ENCODE measurements at places on chromosomes 13 and 19. TPM values are rescaled to one million over a fixed set of nuclear protein-coding genes. Genes with fewer than 3 reads are reported as not detected.

DNA sequence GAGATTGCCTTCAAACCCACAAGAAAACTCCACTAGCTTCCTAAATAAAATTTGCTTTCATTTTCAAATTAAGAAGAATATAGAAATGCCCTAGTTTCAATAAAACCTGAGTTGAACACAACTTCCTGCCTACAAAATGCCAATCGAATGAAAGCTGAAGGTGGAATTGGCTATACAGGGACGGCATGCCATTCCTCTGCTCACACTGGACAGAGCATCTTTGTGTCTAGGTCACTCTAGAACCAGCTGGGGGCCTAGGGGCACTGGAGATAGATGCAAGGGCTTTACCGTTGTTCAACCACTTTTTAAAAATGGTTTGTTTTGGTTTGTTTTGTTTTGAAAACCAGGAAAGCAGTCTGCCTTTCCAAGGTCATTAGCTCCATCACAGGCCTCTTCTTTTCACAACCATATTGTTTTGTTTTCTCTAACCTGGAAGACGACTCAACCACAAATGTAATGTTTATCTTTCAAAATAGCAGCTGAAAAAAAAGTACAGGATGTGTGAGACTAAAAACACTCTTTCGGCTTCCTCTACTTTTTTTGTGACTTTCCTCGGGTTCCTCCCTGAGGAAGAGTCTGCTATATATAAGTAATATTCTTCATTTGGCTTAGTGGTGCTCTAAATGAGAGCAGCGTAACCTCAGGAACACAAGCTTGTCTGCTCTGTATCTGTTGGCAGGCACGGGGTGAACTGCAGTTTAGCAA is 11.9 kb upstream of the ITM2B start:
- no peak for DNase-seq

DNA sequence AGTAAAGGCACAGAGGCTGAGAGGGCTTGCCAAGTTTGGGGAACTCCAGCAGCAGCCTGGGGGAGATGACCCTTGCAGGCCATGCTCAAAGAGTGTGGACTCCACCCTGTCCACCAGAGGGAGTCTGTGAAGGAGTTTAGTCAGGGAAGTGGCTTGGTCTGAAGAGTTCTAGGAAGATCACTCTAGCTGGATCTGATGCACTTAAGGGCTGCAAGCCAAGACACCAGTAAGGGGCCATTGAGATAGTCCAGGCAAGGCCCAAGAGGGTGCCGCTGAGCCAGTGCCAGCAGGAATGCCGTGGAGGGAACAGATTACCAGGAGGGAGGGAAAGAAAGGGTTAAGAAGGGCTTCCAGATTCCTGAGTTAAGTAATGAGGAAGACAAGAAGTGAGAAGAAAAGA is 68.7 kb downstream of the ZAR1L start:
- peak; percentile 45 for DNase-seq

DNA sequence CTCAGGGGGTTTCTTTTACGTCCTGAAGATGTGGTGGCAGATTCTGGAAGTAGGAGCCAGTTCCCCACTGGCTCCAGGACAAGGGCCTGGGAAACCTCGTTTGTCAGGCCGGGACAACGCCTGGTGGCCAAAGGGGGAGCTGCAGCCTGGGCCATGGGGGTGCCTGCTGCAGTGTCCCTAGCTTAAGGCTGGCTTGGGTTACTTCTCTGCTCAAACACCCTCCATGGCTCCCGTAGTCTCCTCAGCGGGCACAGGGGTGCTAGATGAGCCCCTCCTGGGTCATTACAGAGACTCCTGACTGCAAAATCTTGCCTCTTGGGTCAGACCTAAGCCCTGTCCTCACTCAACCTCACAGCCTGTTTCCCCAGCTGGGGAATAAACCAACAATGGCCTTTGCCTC is 14.7 kb downstream of the CILP2 start:
- peak; percentile 71 for DNase-seq

PTGER1 gene
- total RNA-seq: 0.29 TPM

C19orf85 gene
- not detected for total RNA-seq
